Neuronal stem cell (in vitro differentiated cells): ENCODE measurements at places on chromosomes 7 and 10.
A peak's percentile ranks its signal among the peaks of the same experiment; 100 is the strongest.

GRCh38 chr7:8516976-8517375 lies 83.6 kb downstream of the NXPH1 start:
- no peak for DNase-seq

DNA sequence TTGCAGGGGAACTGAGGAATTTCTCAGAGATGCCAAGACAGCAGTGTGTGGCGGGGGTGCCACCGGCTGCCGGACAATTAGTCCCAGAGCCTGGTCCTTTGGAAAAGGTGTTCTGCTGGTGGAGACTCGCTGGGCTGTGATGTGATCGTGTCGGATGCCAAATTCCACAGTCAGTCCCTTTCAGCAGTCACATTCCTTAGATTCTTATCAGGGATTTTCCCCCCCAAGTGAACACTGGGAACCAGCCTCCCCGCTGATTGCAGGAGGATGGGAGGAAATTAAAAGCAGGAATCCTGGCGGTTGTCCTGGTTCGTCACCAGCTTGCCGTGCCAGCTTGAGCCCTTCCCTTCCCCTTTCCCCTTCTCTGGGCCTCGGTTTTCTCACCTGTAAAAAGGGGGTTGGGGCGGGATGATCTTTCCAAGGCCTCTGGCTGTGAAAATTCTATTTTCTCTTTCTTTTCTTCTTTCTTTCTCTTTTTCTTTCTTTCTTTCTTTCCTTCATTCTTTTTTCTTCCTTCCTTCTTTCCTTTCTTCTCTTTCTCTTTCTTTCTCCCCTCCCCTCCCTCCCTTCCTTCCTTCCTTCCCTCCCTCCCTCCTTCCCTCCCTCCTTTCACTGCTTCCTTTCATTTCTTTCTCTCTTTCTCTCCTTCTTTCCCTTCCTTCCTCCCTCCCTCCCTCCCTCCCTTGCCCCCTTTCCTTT lies 39.6 kb downstream of the COL26A1 start:
- DNase-seq: peak; percentile 86

GRCh38 chr7:142808802-142809583 lies 38.2 kb downstream of the PRSS2 start:
- DNase-seq: no peak

DNA sequence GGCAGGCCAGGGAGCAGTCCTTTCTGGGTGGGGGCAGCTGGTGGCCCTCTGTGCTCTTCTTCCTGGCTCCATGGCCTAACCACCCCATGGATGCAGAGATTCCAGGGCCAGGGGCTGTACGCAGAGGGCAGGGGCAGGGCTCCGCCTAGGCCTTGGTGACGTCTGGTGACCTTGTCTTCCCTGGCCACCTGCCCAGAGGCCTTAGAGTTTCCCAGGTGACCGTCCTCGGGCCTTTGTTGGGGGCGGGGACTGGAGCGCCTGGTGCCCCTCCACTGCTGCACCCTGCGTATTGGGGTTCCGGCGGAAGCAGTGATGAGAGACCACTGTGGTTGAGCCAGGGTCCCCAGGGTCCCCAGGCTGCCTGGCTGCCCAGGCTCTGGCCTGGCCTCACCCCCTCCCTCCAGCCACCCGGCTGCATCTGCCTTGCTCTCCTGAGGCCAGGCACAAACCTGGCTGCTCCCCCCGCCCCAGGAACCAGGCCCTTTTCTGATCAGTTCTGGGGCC lies 10.3 kb downstream of the PWWP2B start:
- DNase-seq: no peak

GRCh38 chr10:1638889-1639419 lies 98.4 kb downstream of the ADARB2 start:
- DNase-seq: no peak

- no peak for DNase-seq
Measured at GRCh38 chr7:116542618-116543017, 17.8 kb downstream of the CAV1 start.
